HCT116 (cell line): ENCODE measurements at places on chromosomes 3 and 15.

DNA sequence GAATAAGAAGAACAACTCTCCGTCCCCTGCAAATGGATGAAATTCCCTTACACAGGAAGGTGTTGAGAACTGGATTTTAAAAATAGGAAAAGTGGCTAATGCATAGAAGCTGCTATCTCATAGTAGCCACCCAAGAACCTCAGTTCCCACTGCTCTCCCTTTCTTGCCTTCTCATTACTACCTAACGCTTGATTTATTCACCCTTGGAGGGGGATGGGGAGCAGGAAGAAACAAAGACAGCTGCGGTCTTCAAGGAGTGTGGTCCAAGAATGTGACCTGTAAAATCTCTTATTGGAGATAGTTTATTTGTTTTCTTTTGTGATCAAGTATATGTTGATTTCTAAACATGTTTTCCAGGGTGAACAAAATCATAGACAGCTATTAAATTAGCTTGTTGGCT lies 274.1 kb upstream of the CTNNB1 start:
- DNase-seq, result no peak

GRCh38 chr3:105387122-105387751 lies 20.5 kb downstream of the ALCAM start:
- no peak for DNase-seq

GRCh38 chr3:47283193-47283537 lies 421 bp downstream of the KLHL18 start:
- DNase-seq, result no peak

GRCh38 chr15:35142578-35142977 lies 57.5 kb upstream of the NANOGP8 start:
- no peak for DNase-seq
